Breast epithelium (tissue), 4 donors: ENCODE measurements at places on chromosomes 4 and X. TPM values are rescaled to one million over a fixed set of nuclear protein-coding genes. Genes with fewer than 3 reads are reported as not detected.

CT45A2 gene
- not detected for total RNA-seq

- H3K27me3 ChIP-seq, result no peaks in the 10 kb centered on the region
- H3K27ac ChIP-seq, result no peak overlapping the region
- no peaks in the 10 kb centered on the region for H3K36me3 ChIP-seq
- DNase-seq, result no peak
- H3K4me1 ChIP-seq, result no peaks in the 10 kb centered on the region
These were observed 25.9 kb upstream of the PASD1 start for GRCh38 chrX:151537572-151537971.

KDM6A gene
- 109 TPM for total RNA-seq

GRCh38 chr4:112181358-112182000, 36.2 kb downstream of the FAM241A start:
- H3K4me3 ChIP-seq, result no peak overlapping the region
- no peaks in the 10 kb centered on the region for H3K36me3 ChIP-seq
- no peaks in the 10 kb centered on the region for H3K4me1 ChIP-seq
- no peak for DNase-seq

MAP3K15 gene
- total RNA-seq, result not detected

GRCh38 chrX:115363372-115363771, 73.9 kb downstream of the LUZP4 start:
- no peaks in the 10 kb centered on the region for H3K27me3 ChIP-seq
- H3K27ac ChIP-seq, result no peak overlapping the region
- no peak for DNase-seq
- H3K4me3 ChIP-seq, result no peak overlapping the region

DNA sequence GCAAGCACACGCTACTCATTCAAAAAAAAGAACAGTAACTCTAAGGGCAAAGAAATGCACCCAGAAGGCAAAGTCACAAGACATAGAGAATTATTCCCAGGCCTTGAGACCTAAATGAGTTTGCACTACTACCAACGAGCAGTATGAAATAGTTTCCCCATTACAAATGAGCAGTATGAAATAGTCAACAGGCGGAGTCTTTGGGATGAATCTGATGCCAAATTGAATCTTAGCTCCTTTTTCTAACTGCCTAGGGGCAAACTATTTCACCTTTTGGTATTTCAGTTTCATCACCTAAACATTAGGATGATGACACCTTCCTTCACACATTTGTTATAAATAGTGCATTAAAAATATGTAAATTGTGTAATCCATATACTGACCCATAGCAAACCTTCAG, 213.0 kb upstream of the FAT4 start:
- no peak for DNase-seq
- no peak overlapping the region for H3K27ac ChIP-seq
- H3K36me3 ChIP-seq, result no peaks in the 10 kb centered on the region
- no peaks in the 10 kb centered on the region for H3K27me3 ChIP-seq

DNA sequence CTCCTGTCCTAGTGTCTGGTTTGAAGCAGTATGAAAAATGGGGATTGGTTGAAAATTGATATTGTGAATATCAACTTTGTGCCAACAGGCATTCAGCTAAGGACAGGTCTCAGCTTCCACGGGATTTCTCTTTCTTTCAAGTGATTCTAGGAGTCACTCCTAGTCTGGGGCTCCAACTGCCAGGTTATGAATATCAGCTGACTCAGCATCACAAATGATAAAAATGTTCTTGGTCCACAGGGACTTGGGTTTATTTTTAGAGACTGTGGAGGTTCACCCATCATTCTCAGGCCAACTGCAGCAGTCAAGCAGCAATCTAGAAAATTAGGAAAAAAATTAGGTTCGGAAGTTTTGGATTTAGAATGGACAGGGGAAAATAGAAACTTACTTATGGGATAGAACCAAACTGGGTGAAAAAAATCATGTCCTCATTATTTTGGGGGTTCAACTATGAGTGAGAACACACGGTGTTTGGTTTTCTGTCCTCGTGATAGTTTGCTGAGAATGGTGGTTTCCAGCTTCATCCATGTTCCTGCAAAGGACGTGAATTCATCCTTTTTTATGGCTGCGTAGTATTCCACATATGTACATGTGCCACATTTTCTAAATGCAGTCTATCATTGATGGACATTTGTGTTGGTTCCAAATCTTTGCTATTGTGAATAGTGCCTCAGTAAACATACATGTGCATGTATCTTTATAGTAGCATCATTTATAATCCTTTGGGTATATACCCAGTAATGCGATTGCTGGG, 29.0 kb upstream of the TCP11X1 start:
- no peak overlapping the region for H3K27ac ChIP-seq
- no peak for DNase-seq
- peaks cover 14% of the 10 kb centered on the region for H3K27me3 ChIP-seq
- no peaks in the 10 kb centered on the region for H3K36me3 ChIP-seq
- no peaks in the 10 kb centered on the region for H3K4me1 ChIP-seq
- no peak overlapping the region for H3K4me3 ChIP-seq

SMIM43 gene
- total RNA-seq, result not detected

PAGE1 gene
- not detected for total RNA-seq

DNA sequence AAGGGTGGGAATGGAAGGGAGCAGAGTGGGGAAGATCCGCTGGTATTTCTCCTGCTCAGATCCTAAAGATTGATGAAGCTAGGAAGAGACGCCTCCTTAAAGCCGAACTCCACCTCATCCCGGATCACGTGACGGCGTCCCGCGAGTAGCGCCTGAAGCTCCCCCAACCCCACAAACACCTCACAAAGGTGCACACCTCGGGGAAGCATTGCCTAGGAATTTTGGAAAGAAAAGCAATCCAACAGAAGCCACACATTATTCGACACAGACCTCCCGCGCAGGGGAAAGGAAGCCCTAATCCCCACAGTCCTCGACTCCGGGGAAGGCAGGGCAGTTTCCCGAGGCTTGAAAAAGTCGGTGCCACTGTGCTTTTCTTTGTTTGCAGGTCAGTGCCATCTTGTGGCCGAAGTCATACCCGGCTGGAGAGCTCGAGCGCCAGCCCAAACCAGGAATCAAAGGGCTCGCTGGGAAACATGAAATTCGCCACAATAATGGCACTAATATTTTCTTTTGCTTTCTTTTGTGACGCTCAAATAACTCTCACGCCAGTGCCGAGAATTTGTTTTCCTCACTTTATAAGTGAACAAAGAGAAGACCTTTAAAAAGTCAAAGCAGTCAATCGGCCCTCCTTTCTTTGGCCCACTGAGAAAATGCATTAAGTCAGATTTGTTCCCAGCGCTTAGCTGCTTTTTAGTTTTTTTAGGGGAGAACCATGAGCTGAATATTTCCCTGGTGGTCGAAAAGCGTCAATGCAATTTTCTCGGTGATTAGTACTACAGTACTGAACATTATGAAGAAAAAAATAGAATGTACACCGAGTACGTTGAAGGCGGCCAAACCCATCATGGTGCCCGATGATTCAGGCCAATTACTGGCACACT, at the start of gene NPY1R:
TSS of gene NPY1R (minus strand) at position 71 of the 881 bp plus-strand sequence. CDS start 6,042 bp downstream, outside the sequence.
- H3K4me3 ChIP-seq, result peak within 1 kb of the TSS; percentile 67
- H3K36me3 ChIP-seq, result no peaks in the 10 kb centered on the region
- H3K4me1 ChIP-seq, result no peaks in the 10 kb centered on the region
